C1 segment of cervical spinal cord (tissue), 14 donors: ENCODE measurements at places on chromosomes 1 and 21.

- no peak for DNase-seq
Observed at GRCh38 chr1:19339214-19339861, 27.2 kb downstream of the SLC66A1 start.

GRCh38 chr1:38528623-38529022 lies 330.9 kb downstream of the RRAGC start:
- no peak for DNase-seq

GRCh38 chr1:215393476-215393875 lies 173.6 kb upstream of the KCTD3 start:
- DNase-seq = no peak

GRCh38 chr1:100582943-100583342 lies 45.0 kb downstream of the GPR88 start:
- DNase-seq = no peak

- no peak for DNase-seq
Observed at GRCh38 chr1:13783551-13783950, 83.6 kb downstream of the PRDM2 start.

DNA sequence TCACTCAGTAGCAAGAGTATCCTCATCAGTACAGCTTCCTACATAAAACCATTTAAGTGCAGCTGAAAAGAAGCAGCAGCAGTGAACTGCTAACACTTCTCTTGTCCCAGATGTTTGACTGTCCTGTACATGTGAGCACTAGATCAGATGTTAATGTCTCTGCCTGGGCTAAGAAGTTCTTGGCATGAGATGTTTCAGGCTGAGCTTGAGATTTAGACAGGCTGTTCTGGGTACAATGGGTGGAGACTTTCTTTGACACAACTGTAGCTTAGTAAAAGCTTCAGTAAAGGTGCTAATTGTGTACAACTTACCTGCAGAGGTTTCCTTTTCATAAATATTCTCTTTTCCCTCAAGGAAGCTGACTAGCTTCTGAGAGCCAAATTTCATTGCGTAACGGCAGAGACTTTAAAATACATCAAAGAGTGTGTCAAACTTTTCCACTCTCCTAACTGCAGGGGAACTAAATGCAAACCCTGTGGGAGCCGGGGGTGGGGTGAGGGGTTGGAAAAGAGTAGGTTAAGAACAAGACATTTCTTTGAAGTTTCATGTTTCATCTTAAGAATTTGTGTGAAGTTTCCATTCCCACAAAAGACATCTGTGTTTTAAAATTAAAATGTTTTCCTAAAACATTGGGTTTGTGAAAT lies 82.1 kb upstream of the CCDC190 start:
- no peak for DNase-seq

DNA sequence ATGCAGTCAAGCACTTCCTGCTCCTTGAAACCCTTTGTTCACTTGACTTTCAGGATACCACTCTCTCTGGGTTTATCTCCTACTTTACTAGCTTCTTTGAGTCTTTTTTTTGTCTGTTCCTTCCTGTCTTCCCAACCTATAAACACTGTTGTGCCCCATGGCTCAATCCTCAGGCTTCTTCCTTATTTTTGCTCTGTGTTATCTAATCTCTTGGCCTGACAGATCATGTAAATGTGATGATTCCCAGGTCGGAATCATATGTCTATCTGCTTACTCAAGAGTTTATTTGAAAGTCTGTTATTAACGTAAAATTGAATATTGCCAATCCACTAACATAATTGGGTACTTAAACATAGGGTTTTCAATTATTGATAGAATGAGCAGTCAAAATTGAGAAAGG lies 171.7 kb upstream of the ST6GALNAC5 start:
- no peak for DNase-seq

GRCh38 chr1:78475888-78476610 lies 14.7 kb upstream of the PTGFR start:
- no peak for DNase-seq

GRCh38 chr1:94033849-94034248 lies 87.1 kb downstream of the ABCA4 start:
- DNase-seq = no peak

- no peak for DNase-seq
Observed at GRCh38 chr1:154759196-154759595, 110.9 kb downstream of the KCNN3 start.

DNA sequence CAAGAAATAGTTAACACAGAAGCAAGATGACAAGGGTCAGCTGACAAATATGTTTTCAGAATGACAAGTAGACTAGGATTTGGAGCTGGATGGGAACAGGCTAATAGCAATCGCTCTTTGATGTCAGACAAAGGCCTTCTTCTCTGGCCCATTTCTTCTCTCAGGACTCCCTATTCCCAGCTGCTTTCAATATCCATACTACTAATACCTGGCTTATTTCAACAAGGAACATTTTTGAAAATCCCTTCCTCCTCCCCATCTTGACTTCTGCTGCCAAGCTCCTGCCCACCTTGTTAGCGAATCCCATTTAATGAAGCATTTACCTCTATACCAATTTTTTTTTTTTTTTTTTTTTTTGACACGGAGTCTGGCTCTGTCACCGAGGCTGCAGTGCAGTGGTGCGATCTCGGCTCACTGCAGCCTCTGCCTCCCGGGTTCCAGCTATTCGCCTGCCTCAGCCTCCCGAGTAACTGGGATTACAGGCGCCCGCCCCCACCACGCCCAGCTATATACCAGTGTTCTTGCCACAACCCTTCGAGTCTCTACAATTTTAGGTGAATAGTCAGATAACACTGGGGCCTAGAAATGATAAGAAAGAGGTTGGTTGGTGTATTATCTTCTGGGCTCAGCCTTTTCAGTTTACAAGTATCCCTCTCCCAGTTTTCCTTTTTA lies 68.4 kb downstream of the MACF1 start:
- DNase-seq = no peak

DNA sequence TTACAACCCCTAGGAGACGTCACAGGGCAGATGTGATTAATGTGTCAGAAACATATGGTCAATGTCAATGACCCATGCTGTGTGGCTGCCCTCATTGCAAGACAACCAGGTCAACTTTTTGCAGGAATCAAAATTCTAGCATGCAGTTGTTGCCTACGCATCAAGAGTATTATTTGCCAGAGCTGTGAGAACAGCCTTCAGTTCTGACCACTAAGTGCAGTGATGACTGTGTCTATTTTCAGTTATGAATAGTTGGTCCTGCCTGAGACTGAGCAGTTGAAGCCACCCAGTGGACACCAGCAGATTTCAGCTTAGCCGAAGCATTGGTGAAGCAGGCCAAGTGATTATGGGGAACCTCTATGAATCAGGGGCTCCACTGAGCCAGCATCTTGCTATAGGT lies 47.3 kb downstream of the LYPLAL1 start:
- DNase-seq = no peak

DNA sequence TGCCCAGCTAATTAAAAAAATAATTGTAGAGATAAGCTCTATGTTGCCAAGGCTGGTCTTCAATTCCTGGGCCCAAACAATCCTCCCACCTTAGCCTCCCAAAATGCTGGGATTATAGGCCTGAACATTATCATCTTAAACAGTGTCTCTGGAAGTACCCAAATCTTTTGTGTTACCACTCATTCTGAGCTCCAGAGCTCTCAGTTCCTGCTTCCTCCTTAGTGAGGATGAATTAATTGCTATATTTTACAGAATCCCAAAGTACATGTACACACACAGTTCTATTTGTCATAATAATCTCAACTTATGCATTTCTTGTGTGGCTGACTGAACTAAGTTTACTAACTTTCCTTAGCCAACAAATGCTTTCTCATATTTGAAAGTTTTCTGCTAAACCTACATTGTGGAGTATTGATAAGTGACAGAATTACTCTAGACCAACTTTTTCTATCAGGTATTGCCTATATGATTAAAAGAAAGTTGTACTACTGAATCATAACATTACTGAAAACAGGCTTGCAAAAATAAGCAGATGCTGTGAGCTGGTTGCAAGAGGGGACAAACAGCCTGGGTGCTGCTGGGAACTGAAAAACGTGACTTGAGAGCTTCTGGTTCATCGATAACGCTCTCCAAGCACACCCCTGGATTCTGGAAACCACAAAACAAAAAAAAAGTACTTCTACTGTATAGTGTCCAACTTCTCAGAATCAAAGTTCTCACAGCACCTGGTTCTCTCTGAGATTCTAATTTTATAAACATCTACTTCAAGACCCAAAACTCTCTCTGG lies 15.3 kb downstream of the VAV3 start:
- no peak for DNase-seq

DNA sequence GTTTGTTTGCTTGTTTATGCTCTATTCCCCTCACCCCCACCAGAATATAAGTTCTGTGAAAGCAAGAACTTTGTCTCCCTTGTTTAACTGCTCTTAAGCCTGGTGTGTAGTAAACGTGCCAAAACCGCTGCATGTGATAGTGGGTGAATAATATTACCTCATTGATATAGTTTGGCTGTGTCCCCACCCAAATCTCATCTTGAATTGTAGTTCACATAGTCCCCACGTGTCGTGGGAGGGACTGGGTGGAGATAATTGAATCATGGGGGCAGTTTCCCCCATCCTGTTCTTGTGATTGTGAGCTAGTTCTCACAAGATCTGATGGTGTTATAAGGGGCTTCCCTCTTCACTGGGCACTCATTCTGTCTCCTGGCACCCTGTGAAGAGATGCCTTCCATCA lies 7.6 kb downstream of the LRRC8B start:
- DNase-seq = no peak

- no peak for DNase-seq
Observed at GRCh38 chr1:102099916-102100315, 103.2 kb upstream of the OLFM3 start.

- DNase-seq = no peak
Observed at GRCh38 chr1:47178020-47178419, 11.8 kb downstream of the PDZK1IP1 start.

DNA sequence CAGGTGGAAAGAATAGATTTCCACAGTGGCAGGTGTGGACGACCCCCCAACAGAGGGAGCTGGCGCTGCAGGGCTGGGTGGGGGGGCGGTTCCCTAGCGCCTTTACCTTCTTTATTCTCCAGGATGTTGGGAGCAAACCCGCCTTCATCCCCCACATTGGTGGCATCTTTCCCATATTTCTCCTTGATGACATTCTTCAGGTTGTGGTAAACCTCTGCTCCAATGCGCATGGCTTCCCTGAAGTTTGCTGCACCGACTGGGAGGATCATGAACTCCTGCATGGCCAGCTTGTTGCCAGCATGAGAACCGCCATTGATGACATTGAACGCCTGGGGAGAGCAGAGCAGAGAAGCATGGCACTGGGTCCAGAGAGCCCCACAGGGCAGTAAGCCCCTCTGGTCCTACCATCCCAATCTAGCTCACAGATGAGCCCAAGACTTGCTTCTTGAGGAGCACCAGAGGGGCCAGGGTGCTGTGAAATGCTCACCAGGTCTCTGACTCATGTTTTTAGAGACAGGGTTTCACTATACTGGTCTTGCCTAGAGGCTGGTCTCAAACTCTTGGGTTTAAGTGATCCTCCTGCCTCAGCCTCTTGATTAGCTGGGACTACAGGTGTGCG lies 12.2 kb downstream of the ENO1 start:
- no peak for DNase-seq

DNA sequence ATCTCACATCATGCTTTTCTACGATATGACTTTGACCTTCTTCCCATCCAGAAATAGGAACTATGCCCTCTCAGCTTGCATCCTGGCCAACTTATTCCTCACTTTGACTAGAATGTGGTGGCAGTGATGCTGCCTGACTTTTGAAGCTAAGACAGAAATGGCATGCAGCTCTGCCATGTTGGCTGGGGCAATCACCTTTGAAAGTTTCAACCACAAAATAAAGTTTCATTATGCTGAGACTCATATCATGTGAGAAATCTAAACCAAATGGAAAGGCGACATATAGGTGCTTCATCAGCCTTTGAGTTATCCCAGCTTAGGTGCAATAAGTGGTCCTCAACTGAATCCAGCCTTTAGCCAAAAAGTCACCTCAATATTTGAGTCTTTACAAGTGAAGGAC lies 370.0 kb upstream of the CHRM3 start:
- no peak for DNase-seq

DNA sequence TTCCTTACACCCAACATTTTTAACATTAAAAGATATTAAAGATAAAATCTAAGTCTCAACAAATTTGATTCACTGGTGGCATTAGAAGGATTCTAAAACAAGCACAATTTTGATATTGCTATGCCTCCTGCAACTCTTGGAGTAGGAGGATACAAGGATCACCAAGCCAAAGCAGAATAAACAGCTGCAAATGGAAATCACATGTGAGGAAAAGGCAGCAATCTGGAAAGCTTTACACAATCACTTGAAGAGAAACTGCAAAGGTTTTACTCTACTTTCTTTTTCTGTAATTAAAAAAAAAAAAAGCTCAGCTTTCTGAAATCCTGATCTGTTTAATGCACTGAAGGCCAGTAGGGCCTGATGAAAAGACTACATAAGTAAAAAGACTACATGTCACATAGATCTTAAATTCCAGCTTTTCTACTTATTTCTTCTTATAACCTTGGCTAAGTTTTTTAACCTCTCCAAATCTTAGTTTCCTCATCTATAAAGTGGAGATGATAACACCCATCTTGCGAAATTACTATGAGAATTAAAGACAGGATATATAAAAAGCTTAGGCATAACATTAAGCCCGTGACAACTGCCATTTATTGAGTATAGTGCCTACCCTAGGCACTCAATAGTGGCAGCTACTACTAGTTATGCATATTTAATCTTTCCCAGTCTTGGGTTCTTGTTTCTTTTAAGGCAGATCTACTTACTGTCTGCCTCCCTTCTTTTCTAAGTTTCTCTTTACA lies 73.5 kb downstream of the EPS15 start:
- no peak for DNase-seq
